ENCODE measurements at places on chromosomes 12 and 14.

GRCh38 chr14:53108292-53109104 lies 44.6 kb downstream of the DDHD1 start:
- no peak for DNase-seq

- no peak for DNase-seq
These were observed 19.2 kb downstream of the BLTP3B start for GRCh38 chr12:100123316-100124095.

GRCh38 chr12:38934686-38935085 lies 29.3 kb upstream of the CPNE8 start:
- DNase-seq: no peak

GRCh38 chr14:105939810-105940508 lies 413.6 kb downstream of the TMEM121 start:
- DNase-seq: no peak

- DNase-seq: no peak
These were observed 23.0 kb downstream of the PDE6H start for GRCh38 chr12:14995583-14996425.

DNA sequence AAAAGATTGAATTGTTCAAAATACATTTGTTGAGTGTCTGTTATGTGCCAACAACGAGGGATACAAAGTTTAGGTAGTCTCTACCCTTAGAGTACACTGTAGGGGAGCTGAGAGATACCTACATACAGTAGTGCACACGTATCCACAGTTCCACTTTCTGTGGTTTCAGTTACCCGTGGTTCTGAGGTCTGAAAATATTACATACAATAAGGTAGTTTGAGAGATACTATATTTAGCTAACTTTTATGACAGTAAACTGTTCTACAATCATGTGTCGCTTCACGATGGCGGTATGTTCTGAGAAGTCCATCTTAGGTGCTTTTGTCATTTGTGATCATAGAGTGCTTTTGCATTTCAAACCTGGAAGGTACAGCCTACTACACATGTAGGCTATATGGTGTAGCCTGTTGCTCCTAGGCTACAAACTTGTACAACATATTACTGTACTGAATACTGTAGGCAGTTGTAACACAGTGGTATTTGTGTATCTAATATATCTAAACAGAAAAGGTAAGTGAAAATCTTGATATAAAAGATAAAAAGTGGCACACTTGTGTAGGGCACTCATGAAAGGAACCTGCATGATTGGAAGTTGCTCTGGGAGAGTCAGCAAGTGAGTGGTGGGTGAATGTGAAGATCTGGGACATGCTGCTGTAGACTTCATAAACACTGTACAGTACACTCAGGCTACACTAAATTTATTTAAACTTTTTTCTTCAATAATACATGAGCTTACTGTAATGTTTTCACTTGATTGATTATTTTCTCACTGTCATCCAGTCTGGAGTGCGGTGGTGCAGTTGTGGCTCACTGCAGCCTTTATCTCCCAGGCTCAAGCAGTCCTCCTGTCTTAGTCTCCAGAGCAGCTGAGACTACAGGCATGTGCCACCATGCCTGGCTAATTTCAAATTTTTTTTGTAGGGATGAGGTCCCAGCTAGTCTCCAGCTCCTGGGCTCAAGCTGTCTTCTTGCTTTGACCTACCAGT lies 4.0 kb downstream of the CPSF6 start:
- DNase-seq: no peak

- no peak for DNase-seq
These were observed at the start of gene PRB4 for GRCh38 chr12:11310336-11310735. Gene PRB4 (minus strand): TSS chr12:11310436. CDS start chr12:11310398, 38 bp downstream.

GRCh38 chr12:69438539-69438938 lies 31.6 kb upstream of the FRS2 start:
- DNase-seq: no peak

Data from iPS DF 6.9 (cell line).